ENCODE measurements at places on chromosomes 12 and 14. TPM values are rescaled to one million over a fixed set of nuclear protein-coding genes. Genes with fewer than 3 reads are reported as not detected.
A peak's percentile ranks its signal among the peaks of the same experiment; 100 is the strongest.

- DNase-seq: no peak
Measured at GRCh38 chr14:105844810-105845724, 318.7 kb downstream of the TMEM121 start.

GRCh38 chr12:116346741-116347140 lies 69.2 kb upstream of the MED13L start:
- DNase-seq: peak; percentile 94

- DNase-seq: peak; percentile 28
Measured at GRCh38 chr12:9650151-9650576, 19.3 kb upstream of the CLEC2D start.

DNA sequence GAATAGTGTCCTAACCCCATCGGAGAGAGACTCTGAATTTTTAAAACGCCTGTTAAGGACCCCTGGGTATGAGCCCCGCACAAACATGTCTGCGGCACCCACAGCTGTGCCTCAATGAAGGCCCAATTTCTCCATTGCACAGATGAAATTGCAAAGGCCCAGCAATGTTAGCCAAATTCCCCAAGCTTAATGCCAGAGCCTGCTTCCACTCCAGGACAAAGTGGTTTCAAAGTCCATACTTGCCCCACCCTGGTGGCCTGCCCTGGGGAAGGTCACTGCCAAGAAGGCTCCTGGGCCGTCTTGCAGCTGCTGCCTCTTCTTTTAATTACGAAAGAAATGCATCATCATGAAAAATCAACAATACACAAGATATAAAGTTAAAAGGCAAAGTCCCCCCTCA lies 1179.7 kb downstream of the VRK1 start:
- DNase-seq: no peak

Gene ACSM4
- not detected for total RNA-seq
